ENCODE measurements at places on chromosomes 11 and 22.
A peak's percentile ranks its signal among the peaks of the same experiment; 100 is the strongest.

GRCh38 chr11:124120891-124121290 lies 5.6 kb downstream of the VWA5A start:
- no peak for DNase-seq

GRCh38 chr11:128328955-128329551 lies 258.3 kb downstream of the ETS1 start:
- DNase-seq = peak; percentile 24

GRCh38 chr22:47533961-47534803 lies 771.7 kb downstream of the TBC1D22A start:
- DNase-seq = no peak

DNA sequence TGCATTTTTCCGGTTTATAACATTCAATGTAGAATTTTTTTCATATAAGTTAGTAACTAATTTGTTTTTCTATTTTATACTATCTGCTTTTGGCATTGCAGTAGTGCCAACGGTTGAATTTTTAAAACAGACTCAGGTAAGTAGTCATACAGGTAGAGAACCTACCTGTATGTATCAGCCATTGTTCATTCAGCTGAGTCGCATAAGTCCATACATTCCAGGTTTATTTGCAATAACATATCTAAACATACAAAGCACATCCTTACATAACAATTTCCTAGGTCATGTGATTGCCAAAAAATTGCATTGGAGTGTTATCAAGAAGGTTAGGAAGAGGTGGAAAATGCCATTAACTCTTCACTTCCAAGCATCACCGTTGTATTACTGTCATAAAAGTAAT lies 1059.3 kb upstream of the CNTN5 start:
- DNase-seq = no peak

GRCh38 chr11:47532597-47533213 lies 20.2 kb downstream of the CELF1 start:
- DNase-seq = no peak
